Pancreas (tissue), 10 donors: ENCODE measurements at places on chromosomes 5 and 9. TPM values are rescaled to one million over a fixed set of nuclear protein-coding genes. Genes with fewer than 3 reads are reported as not detected.

The SH2D3C gene
- total RNA-seq, result 2.8 TPM

The CYSRT1 gene
- not detected for total RNA-seq

The DNAJB5 gene
- total RNA-seq, result 1.9 TPM

The ANGPTL2 gene
- total RNA-seq, result 1.5 TPM

The PHF24 gene
- total RNA-seq, result 0.32 TPM

The EQTN gene
- total RNA-seq, result 0.39 TPM

The F12 gene
- 1.7 TPM for total RNA-seq

The PCDHB14 gene
- 2.0 TPM for total RNA-seq

- no peak for DNase-seq
Observed at GRCh38 chr9:36802201-36802920, 229.7 kb downstream of the MELK start.

- DNase-seq, result no peak
Observed at GRCh38 chr5:107979291-107979690, 308.6 kb upstream of the EFNA5 start.

- DNase-seq, result no peak
Observed at GRCh38 chr5:151048526-151048925, 28.1 kb downstream of the GPX3 start.

DNA sequence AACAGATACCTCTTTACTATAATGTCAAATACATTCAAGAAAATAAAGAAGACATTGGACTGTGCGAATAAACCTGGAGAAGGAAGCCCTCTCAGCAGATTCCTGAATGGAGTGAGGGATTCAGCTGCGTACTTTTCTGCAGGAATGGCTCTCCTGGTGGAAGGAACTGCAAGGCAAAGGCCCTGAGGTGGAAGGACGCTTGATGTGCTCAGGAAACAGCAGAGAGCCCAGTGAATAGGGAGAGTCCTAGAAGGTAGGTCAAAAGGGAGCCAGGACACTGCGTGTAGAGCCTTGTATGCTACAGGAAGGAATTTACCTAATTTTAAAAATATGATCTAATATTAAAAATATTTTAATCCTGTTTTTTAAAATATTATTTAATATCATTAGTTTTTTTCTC is 68.5 kb upstream of the TTC23L start:
- DNase-seq, result no peak

GRCh38 chr5:7751874-7752273 is 99.1 kb downstream of the CFAP90 start:
- no peak for DNase-seq

DNA sequence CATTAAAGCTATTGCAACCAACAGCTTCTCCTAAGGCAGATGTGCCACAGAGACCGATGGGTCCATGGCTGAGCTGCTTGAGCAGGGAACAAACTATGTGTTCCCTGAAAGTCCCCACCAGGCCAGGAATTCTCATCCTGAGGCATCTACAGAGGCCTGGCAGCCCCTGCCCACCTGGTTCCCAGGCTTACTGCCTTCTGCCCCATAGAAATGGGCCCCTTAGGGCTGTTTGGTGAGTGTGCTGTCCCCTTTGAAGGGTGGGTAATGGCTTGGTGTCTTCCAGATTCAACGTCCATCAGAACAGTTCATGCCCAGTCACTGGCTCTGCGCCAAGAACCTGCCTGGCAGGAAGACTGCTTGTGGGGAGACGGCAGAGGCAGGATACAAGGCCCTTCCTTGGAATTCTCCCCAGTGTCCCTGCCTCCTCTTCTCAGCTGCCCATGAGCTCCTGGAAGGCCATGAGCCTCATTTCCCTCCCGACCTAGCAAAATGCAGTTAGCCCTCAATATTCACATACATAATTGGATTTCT is 3.8 kb upstream of the COL27A1 start:
- peak; percentile 54 for DNase-seq

GRCh38 chr5:158054223-158055110 is 195.5 kb upstream of the CLINT1 start:
- no peak for DNase-seq

- DNase-seq, result peak; percentile 87
Observed at GRCh38 chr9:4297151-4297785, 2.6 kb downstream of the GLIS3 start.

DNA sequence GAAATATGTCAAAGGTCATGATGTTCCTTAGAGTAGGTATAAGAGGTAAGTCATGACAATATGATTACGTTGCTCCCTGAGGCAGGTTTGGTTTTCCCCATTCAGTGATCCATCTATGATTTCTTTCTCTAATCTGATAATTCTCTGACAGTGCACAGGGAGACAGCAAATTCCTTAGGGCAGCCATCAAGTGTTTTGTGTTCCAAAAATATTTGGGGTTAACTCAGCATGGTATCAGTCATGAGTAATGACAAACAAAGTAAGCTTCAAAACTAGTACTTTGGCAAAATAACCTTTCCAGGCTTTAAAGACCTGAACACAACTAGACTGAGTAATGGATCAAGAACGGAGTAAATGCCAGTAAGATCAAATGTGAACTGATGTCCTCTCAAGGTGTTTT is 55.3 kb upstream of the SPATA31E1 start:
- no peak for DNase-seq

DNA sequence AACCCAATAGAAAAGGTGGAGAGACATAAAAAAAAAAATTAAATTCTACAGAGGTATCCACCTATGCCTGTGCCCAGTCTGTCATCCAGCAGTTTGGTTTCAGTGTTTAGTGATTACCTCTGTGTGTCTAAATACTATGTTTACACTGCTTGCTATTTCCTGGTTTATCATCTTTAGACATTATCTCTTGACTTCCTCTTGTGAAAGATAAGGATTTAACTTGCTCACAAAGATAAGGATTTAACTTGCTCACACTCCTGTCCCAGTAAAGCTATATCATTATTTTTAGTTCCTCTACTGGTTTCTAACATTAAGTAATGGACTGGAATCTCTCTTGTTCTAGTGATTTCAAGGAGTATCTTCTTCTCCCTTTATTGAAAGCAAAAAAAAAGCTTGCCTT is 53.9 kb upstream of the ZFR start:
- no peak for DNase-seq

GRCh38 chr5:14305045-14305444 is 161.9 kb downstream of the TRIO start:
- DNase-seq, result no peak

GRCh38 chr5:59193616-59194319 is 610.9 kb downstream of the RAB3C start:
- DNase-seq, result no peak

DNA sequence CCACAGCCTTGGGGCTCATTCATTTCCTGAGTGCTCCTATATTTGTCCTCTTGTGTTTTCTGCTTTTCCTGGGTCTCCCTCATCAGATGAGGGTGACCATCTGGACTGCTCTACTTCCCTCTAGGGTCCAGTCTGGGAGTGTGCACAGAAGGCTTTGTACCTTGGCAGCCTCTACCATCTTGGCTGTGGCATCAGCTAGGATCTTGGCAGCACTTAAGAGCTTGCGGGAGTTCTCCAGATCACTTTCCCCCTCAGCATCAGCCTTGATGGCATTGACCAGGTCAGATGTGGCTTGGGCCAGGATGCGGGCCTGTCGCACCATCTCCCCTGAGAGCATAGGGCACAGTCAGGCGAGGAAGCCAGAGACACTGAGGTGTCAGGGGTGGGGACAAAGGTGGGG is 15.8 kb downstream of the TLN1 start:
- no peak for DNase-seq

DNA sequence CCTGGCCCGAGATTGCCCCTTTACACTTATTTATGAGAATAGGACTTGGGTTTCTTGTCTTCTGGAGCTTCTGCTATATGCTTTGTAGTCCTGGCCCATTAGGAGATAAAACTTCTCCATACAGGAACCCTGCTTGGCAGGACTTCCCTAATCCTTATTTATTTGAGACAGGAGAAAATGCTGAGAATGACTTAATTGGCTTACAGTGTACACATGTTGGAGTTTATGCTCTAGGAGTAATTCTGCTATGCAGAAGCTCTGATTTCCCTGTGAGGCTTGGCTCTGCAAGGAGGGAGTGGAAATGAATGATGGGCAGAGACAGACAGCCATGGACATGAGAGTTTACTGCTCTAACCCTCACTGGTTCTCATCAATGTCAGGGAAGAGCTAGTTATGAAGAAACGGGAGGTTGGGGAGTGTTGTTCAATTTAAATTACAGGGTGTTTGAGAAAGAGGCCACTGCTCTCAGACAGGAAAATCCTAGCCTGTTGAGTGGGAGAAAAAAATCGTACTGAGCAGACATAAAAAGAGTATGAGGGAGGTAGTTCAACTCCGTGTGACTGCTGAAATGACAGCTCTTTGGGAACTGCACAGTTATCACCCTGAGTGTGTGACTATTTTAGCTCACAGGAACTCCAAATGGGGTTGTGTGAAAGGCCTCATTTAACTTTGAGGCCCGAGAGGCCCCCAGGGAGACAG is 37.5 kb downstream of the ACTBL2 start:
- DNase-seq, result no peak

DNA sequence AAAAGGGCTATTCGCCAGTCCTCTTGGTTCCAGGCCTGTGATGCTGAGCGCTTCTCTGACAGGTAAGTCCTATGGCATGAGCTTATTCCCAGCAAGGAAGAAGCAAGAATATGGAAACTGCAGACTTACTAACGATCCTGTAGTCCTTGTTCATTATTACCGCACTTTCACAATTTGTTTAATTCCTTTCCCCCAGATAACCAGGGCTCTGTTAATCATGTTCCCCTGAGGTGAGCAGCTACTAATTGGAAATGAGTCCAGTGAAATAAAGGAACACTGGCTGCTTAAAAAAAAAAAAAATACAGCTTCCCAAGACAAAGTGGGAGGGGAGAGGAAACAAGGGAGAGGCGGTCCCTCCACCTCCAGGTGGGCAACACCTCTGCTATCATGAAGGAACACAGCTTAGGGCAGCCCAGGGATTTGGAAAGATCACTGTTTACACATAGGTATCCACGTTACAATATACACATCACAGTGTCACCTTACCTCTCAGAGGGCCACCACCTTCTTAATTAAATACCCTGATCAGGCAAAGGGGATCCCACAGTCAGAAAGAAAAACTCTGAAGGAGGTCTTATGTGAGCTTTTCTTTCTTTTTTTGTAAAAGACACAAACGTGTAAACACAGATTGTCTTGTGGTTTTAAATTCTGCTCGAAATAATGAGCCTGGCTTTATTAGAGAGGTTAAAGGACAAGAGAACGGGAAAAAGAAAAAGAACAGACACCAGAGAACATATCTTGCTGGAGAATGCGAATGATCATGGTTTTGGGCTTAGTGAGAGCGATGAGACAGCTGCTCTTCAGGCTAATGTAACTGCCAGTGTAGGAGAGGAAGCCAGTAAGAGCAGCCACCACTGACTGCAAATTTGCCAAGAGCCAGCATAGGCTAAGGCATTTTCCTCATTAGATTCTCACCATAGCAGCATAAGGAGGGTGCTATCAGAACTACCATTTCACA is 258.6 kb downstream of the CRB2 start:
- no peak for DNase-seq
